Neural crest cell (in vitro differentiated cells): ENCODE measurements at places on chromosomes 13 and 19.

DNA sequence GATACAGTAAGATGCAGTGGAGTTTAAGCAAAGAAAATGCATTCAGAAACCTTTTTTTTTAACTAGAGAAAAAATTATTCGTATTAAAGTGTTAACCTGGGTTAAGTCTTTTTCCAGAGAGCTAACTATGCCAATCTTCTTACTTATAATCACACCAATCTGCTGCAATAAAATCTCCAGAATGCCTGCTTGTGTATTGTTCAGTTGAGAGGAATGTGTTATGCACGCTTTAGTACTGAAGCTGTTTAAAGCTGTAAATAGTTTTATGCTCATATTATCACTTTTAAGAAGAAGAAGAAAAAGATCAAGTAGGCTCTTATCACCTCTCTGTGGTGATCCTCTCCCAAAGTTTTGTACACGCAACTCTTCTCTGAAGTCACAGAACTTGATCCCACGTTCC lies 528.7 kb downstream of the RFC3 start:
- no peaks in the 10 kb centered on the region for H3K27me3 ChIP-seq
- peak overlapping the region; percentile 64 for H3K27ac ChIP-seq
- no peak overlapping the region for H3K4me3 ChIP-seq
- no peak for DNase-seq
- H3K36me3 ChIP-seq: no peaks in the 10 kb centered on the region

- no peaks in the 10 kb centered on the region for H3K4me1 ChIP-seq
- H3K36me3 ChIP-seq: no peaks in the 10 kb centered on the region
These were observed 329.8 kb upstream of the GPC6 start for GRCh38 chr13:92896842-92897241.

DNA sequence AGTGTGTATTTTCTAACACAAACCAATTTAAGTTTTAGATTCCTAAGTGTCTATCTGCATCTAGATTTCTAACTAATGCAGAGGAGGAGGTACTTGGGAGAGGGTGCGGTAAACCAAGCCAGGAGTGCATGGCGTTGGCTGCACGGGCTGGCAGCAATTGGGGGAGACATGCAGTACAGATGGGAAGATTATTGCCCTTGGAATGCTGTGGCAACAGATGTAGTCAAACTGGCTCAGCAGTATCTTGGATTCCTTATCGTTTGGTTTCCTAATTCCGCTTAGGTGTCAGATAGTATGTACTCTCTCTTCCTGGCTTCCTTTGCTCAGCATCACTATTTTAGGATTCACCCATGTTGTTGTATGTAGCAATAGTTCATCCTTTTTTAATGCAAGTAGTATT lies 29.4 kb upstream of the STK24 start:
- no peaks in the 10 kb centered on the region for H3K36me3 ChIP-seq
- no peak for DNase-seq
- H3K27ac ChIP-seq: no peak overlapping the region

GRCh38 chr19:18789883-18790565 lies 1.1 kb downstream of the COMP start:
- no peak for DNase-seq
- peaks cover 94% of the 10 kb centered on the region for H3K27me3 ChIP-seq
- H3K4me1 ChIP-seq: peaks cover 23% of the 10 kb centered on the region
- no peak overlapping the region for H3K27ac ChIP-seq

DNA sequence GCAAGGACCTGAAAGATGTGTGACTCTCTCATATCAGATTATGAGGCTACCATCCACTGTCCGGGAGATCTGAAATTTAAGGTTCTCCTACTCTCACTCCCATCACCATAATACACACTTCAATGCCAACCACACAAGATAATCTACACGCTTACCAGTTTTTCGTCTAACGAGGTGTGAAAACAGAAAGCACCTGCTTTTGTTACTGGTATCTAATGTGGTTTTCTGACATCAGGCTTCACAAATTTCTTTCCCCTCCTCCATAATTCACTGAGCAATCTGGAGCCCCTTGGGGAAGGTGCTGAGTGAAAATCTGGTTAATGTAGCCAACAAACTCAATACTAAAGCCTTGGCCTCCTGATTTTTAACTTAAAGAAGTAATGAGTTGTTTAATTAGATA lies 10.1 kb upstream of the LRCH1 start:
- no peak overlapping the region for H3K27ac ChIP-seq
- H3K4me3 ChIP-seq: no peak overlapping the region
- no peaks in the 10 kb centered on the region for H3K36me3 ChIP-seq
- no peak for DNase-seq

- H3K36me3 ChIP-seq: peaks cover 8% of the 10 kb centered on the region
- peaks cover 23% of the 10 kb centered on the region for H3K4me1 ChIP-seq
- DNase-seq: no peak
- peak overlapping the region; percentile 43 for H3K27ac ChIP-seq
- peaks cover 22% of the 10 kb centered on the region for H3K27me3 ChIP-seq
- H3K4me3 ChIP-seq: peak overlapping the region; percentile 83
These were observed 1.7 kb downstream of the ANO8 start for GRCh38 chr19:17332677-17333581.

DNA sequence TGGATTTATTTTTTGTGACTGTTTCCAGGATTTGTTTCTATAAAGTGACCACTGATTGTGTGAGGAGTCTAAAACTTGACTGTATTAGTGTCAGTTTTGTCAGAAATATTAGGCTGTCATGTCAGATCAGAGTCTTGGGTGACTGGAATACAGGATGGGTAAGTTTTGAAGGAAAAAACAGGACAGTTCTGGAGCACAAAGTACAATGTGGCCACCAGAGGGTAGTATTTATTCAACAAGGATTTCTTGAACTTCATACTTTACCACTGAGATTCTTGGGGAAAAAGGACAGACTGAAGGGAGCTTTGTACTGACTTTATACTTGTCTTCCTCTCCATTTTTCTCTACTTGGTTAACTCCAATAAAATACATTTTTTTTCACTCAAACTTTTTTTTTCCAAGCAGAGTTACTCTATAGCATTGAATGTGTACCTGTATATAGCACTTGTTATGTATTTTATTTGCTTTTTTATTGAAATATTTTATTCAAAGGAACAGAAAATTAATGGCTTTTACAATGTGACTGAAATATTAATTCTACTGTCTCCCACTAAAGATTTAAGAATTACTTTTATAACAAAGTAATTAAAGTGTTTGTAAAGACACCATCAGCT lies 51.1 kb downstream of the LMO7 start:
- no peaks in the 10 kb centered on the region for H3K4me1 ChIP-seq
- no peak overlapping the region for H3K27ac ChIP-seq
- H3K36me3 ChIP-seq: no peaks in the 10 kb centered on the region
- no peak overlapping the region for H3K4me3 ChIP-seq

DNA sequence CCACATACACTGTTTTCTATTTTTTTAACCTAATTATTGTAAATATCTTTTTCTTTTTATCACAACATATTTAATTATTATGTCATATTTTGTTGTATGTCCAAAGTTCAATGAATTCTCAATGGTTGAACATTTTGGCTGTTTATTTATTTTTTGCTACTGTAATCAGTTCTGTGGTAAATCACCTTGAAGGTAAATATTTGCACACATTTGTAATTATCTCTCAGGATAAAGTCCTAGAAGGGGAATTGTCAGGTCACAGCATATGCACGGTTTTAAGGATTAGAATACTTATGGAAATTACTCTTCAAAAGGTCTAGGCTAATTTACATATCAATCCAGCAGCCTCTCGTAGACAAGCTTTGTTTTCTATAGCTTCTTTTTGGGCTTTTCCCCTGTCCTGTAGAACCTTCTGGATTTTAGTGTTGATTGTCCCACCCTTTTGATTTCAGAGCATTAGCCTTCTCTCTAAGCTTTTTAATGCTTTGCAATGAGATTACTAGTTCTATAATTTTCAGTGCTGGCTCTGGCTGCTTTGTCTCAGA lies 362.6 kb downstream of the KCNRG start:
- H3K4me1 ChIP-seq: peaks cover 17% of the 10 kb centered on the region
- H3K27me3 ChIP-seq: no peaks in the 10 kb centered on the region
- H3K36me3 ChIP-seq: peaks cover 8% of the 10 kb centered on the region
- DNase-seq: no peak
- H3K4me3 ChIP-seq: no peak overlapping the region

DNA sequence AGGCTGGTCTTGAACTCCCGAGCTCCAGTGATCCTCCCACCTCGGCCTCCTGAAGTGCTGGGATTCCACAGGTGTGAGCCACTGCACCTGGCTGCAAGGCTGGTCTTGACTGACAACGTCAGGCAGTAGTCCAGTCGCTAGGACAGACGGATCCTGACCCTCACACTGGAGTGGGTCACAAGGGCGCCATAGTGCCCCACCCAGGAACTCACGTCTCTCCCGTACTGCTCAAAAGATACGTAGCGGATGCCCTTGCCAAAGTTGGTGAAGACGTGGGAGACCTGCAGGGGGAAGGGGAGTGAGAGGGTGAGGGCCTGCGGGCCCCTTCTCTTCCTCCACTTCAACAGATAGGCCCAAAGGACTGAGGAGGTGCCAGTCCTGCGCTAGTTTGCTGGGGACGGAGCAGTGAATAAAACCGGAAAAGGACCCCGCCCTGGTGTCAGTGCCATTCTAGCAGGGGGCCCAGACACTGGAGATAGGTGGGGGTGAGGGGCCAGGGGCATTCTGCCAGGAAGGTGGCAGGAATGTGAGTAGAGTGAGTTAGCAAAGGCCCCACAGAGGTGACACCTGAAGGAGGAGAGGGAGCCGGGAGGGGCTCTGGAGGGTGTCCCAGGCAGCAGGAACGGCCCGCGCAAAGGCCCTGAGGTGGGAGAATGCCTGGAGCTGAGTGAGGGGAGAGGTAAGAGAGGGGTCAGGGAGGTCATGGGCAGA lies 11.9 kb downstream of the MRPS12 start:
- DNase-seq: no peak
- no peak overlapping the region for H3K27ac ChIP-seq
- H3K27me3 ChIP-seq: peaks cover 4% of the 10 kb centered on the region

- peaks cover 2% of the 10 kb centered on the region for H3K36me3 ChIP-seq
- no peaks in the 10 kb centered on the region for H3K27me3 ChIP-seq
- DNase-seq: peak; percentile 76
These were observed 6.7 kb upstream of the ZNF761 start for GRCh38 chr19:53424968-53425597.

DNA sequence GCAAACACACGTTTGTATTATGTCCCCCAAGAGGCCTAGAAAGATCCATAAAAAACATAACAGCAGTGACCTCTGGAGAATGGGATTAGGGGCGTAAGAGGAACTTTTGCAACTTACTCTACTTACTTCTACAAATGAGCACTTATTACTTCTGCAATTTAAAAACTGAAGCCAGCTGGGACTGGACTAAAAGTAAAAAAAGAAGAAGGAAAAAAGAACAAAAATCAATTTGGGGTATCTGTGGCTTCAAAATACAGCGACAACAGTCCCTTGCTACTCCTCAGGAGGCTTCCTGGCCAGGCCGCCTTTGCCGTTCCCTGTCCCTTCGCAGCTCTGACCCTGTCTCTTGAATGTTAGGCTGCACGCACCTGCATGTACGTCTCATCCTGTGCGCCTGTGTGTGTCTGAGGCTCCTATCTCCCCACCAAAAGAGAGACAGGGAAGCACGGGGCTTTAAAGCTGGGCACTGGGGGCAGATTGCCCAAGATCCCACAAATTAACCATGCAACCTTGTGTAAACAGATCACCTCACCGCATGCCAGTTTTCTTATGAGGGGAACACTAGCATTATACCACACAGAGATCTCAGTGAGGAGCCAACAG lies 12.1 kb upstream of the FKRP start:
- no peak for DNase-seq
- peaks cover 5% of the 10 kb centered on the region for H3K36me3 ChIP-seq
- H3K27me3 ChIP-seq: no peaks in the 10 kb centered on the region
- no peak overlapping the region for H3K4me3 ChIP-seq
- H3K4me1 ChIP-seq: peaks cover 5% of the 10 kb centered on the region
- H3K27ac ChIP-seq: no peak overlapping the region

GRCh38 chr13:31045286-31046081 lies 113.0 kb downstream of the TEX26 start:
- no peak for DNase-seq
- H3K27me3 ChIP-seq: no peaks in the 10 kb centered on the region
- H3K4me1 ChIP-seq: peaks cover 10% of the 10 kb centered on the region
- H3K36me3 ChIP-seq: no peaks in the 10 kb centered on the region
- H3K27ac ChIP-seq: no peak overlapping the region
- no peak overlapping the region for H3K4me3 ChIP-seq

DNA sequence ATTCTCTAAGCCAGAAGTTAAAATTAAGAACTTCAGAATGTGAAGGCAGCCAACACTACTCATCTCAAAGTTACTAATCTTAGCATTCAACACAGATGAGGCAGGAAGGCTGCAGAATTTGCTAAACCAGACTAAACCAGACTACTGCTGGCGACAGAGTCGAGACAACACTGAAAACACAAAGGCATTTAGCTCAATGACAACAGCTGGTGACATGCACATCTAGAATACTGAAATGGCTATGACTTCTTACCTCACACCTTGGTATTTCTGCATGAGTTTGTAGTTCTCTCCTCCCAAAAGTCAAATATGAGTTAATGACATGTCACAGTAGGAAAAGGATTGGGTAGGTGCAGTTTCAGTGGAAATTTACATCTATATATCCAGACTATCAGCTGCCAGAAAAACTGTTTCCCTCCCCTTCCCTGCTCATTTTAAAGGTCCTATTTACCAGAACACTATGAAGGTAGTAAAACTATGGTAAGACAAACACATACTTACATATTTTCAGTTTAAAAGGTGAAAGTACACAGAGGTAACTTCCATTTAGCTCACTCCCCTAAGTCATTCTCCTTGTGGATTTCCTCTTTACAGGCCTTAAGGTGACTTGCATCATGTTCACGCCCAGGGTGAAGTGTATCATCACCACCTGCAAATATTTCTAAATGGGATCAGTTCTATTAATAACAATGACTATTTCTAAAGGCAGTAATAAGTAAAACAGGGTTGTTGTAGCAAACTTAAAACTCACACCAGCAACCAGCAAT lies 21.4 kb downstream of the FOXO1 start:
- peaks cover 39% of the 10 kb centered on the region for H3K4me1 ChIP-seq
- no peak overlapping the region for H3K27ac ChIP-seq
- H3K36me3 ChIP-seq: no peaks in the 10 kb centered on the region
- no peak for DNase-seq

DNA sequence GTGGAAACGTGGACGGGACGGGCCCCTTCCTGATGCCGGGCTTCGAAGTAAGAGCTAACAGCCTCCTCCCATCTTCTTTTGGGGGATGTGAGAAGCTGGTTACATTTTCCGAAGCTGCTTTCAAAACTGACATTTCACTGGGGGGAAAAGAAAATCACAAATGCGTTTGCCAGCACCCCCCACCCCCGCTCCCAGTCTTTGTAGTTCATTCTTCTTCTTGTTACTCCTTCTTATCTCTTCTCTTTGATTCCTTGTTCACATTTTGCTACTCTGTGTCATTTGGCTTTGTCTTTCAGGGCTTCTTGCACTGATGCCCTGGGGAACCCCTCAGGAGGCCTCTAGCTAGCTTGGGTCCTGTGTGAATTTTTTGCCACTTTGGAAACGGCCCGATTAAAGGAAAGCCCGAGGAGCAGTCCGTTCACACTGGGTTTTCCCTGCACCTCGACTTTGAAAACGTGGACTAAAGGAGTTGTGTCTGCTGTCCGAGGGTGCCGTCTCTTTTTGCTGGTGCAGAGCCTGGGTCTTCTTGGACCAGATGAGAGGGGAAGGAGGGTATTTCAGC lies 1.3 kb downstream of the CARM1 start:
- H3K36me3 ChIP-seq: no peaks in the 10 kb centered on the region
- no peaks in the 10 kb centered on the region for H3K27me3 ChIP-seq
- no peak for DNase-seq
- H3K27ac ChIP-seq: peak overlapping the region; percentile 83
